ENCODE measurements at places on chromosomes 2 and 18.

DNA sequence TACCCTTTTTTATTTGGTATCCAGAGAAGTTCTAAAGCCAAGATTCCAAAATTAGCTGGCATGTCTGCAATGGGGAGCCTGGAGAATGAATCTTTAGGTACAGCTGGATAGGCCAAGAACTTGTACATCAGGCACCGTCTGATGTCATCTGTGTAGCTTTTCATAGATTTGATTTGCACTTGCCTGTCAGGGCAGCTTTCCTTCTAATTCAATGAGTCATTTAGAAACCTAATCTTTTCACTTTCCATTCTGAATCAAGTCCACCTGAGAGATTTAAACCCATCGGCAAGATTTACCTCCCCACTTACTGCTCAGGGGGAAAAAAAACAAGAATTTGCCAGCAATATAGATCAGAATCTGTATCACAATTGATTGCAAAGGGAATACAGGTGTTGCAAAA, 60.9 kb upstream of the ACAA2 start:
- DNase-seq, result no peak

DNA sequence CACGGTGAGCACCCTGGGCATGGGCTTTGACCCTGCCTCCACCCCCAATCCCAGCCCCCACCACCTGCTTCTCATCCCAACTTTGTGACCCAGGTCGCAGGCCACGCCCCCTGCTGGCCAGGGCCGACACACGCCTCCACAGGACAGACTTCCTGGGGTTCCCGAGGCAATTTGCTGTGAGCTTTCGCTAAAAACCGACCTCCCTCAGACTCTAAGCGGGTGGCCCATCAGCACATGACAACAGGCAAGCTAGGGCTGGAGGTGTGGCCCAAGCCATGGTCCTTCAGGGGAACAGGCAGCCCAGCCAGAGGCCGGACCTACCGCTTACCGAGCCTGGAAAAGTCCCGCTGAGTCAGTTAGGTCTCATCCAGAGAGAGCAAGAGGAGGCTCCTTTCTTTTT, 31.9 kb downstream of the C1QL2 start:
- DNase-seq, result no peak

DNA sequence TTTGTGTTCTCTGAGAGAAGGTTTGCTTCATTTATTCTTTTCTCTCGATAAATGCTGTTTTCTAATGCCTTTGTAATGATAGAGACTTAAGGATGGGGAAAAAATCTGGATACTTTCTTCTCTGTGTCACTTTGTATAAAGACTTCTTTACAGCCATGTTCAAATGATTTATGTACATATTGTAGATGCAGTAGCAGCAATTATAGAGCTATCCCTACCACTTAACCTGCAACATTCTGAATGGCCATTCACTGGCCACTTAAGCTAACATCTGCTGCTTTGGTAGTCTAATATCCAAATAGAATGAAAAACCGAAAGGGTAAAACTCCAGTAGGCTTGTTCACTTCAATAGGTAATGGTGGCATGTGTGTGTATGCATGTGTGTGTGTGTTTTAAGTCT, 97.8 kb downstream of the CSRNP3 start:
- DNase-seq, result no peak

- no peak for DNase-seq
Observed at GRCh38 chr2:104845946-104846785, 7.7 kb upstream of the POU3F3 start.

DNA sequence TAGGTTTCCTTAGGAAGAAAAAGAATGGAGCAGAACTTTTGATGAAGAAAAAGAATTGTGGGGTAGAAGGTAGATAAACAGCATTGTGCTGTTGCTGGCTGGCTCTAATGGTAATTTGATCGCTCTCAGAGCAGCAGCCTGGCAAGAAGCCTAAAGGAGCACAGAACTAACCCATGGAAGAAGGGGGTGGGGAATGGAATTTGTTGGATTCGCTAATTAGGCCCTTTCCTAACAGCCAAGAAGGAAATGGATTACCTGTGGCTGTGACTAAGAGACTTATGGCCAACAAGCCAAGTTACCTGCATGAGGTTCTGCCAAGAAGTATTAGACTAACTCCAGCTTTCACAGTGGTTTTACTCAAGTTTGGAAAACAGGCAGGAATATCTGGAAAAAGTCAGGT, 210.6 kb downstream of the IKZF2 start:
- DNase-seq, result no peak

DNA sequence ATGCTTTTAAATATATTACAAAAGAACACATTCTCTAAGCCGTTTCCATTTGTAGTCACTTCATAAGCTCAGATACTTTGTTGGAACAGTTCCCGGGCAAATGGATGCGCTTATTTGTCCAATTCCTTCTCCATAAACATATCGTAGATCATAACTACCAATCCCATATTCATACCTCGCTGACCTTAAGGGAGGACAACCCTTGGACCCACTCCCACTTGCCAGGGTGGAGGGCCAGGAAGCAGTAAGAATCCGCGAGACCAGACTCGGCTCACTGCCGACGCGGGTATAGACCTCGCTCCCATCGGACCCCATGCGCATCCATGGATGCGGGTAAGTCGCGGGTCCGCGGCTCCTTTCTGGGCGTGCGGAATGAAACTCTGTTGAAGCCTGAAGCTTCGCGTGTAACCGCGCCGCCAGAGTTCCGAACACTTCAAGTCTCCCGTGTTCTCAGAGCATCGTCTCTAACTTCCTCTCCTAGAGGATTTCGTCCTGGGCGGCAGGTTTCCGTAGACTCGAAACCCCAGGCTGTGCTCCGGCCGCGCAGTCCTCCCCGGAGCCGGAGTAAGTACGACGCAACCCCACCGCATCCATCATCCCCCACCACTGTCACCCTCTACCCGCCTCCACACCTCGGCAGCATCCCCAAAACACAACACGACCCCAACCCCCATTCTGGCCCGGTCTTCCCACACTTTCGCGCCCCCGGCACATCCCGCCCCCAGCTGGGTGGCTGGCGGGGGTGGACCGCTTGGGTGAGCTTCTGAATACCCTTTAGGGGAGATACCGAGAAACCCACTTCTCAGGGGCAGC, 1.1 kb downstream of the DSC3 start:
- DNase-seq, result peak; percentile 41

DNA sequence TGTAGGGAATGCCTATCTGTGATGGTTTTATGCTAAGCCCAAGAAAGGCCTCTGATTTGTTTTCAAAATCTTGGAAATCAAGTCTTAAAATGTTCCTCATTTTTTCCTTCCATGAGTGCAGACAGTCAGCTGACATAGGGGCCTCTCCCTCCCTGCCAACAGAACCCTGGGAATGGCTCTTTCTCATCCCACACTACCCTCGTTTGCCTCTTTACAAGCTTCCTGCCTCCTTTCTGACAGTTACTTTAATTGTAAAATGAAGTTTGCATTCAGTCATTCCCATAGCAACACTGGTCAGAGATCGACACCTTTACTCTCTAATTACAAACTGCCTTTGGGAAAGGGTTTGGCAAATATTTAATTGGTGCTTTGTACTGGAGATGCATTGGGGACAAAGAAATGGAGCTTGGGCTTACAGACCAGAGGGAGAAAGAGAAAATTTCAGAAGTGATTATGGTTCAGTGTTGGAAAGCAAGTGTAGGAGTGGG, 25.4 kb downstream of the KIF5C start:
- no peak for DNase-seq

Data from hematopoietic multipotent progenitor cell (in vitro differentiated cells).